ENCODE measurements at places on chromosomes 4 and X.

- DNase-seq = no peak
Measured at GRCh38 chr4:154731756-154732155, 12.0 kb upstream of the LRAT start.

GRCh38 chr4:181148470-181148869 lies 1094.7 kb upstream of the TENM3 start:
- DNase-seq = no peak

GRCh38 chrX:10015723-10016518 lies 48.8 kb downstream of the CLDN34 start:
- DNase-seq = peak; percentile 46

- DNase-seq = no peak
Measured at GRCh38 chr4:78592088-78592783, 40.7 kb downstream of the ANXA3 start.

DNA sequence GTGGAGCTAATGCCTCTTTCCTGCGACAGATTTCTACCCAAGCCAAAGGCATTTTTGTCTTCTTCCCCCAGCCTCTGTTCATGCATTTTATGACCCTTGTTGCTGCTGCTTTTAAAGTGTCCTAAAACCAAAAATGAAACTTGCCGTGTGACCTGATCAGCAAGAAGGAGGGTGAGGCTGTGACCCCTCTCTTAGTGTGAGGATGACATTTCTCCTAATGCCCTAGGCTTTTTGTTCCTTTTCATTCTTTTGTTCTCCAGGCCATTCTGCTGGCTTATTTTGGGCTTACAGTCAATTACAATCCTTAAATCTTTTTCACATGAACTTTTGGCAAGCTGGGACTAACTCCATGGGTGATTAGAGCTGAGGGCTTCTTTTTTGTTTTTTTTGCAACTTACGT lies 34.4 kb downstream of the PTTG2 start:
- no peak for DNase-seq
